Astrocyte (in vitro differentiated cells and primary cell): ENCODE measurements at places on chromosomes 1 and 21.

- H3K4me1 ChIP-seq: peaks cover 14% of the 10 kb centered on the region
- no peak overlapping the region for H3K27ac ChIP-seq
- no peak overlapping the region for H3K4me3 ChIP-seq
- no peaks in the 10 kb centered on the region for H3K27me3 ChIP-seq
Measured at GRCh38 chr1:203271962-203272632, 33.2 kb upstream of the BTG2 start.

DNA sequence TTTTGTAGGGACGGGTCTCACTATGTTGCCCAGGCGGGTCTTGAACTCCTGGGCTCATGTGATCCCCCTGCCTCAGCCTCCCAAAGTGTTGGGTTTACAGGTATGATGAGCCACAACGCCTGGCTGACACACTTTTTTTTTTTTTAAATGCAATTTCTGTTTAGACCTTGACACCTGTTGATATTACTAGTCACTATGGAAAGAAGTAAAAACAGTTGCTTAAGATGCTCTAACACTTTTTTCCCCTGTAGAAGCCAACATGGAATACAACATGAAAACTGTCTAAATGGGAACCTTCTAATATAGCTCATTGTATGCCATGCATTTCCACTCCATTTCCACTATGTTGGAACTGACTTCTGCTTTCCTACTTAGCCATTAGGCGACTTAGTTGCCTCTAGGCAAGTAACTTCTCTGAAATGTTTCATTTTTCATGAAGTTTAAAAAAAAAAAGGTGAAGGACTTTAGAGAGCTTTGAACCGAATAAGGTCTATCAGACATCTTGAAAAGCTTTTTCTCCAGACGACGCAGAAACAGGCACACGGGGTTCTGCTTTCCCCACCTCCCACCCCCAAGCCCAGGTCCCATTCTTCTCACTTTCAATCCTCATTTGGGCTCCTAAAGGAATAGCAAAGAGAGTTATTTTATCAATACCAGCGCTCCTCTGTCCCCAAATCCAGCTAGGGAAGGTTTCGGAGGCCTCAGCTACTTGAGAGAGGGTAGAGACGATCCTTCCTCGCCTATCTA lies 648 bp upstream of the DR1 start:
- no peaks in the 10 kb centered on the region for H3K27me3 ChIP-seq
- peak overlapping the region; percentile 95 for H3K4me3 ChIP-seq
- peak; percentile 5 for DNase-seq
- peak overlapping the region; percentile 95 for H3K27ac ChIP-seq
- H3K4me1 ChIP-seq: peaks cover 3% of the 10 kb centered on the region

GRCh38 chr1:24179251-24179840 lies 7.7 kb downstream of the IFNLR1 start:
- H3K27me3 ChIP-seq: peaks cover 14% of the 10 kb centered on the region
- no peaks in the 10 kb centered on the region for H3K36me3 ChIP-seq
- H3K4me3 ChIP-seq: no peak overlapping the region
- H3K4me1 ChIP-seq: no peaks in the 10 kb centered on the region

- peak; percentile 59 for DNase-seq
- no peaks in the 10 kb centered on the region for H3K27me3 ChIP-seq
- no peaks in the 10 kb centered on the region for H3K36me3 ChIP-seq
- no peak overlapping the region for H3K4me3 ChIP-seq
- H3K27ac ChIP-seq: no peak overlapping the region
Measured at GRCh38 chr21:45655124-45655523, 11.6 kb downstream of the PCBP3 start.

DNA sequence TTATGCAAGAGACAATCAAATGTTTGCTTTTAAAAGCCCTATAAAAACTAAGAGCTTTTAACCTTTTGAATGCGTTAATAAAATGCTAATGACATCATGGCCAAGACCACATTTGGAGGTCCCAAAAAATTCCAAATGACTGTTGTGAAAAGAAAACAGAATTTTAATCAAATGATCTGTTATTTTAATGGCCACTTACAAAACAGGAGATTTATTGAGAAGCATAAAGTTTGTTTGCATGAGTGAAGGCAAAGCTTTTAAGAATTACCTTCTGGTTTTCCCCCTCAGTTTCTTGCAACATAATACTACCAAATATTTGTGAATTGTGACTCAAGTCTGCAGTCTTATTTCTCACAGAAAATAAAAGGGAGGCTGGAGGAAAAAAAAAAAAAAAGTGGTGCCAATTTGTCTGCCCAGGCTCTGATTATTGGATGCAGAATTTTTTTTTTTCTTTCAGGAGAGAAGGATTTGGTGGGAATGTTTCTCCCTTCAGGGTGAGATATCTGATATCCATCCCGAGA lies 60.7 kb downstream of the GORAB start:
- no peak overlapping the region for H3K27ac ChIP-seq
- H3K4me3 ChIP-seq: no peak overlapping the region
- no peak for DNase-seq
- H3K4me1 ChIP-seq: no peaks in the 10 kb centered on the region

DNA sequence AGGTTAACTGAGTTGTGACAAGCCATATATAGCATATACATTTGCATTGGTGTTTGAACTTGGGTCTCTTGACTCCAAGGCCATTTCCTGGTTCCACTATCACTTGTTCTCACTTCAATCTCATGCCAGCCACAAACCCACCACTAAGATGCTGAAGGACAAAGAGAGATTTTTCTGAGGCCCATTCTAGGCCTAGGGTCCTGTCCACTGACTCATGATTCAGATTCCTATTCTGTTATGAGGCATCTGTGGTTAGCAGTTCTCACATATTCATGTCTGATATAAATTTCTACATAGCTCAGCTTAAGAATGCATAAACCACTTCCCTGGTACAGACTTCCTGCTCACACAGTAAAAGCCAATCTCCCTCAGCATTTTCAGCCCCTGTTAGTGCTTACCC lies 326.1 kb upstream of the BEND5 start:
- H3K27ac ChIP-seq: peak overlapping the region; percentile 73
- DNase-seq: peak; percentile 97
- H3K4me3 ChIP-seq: no peak overlapping the region
- H3K36me3 ChIP-seq: no peaks in the 10 kb centered on the region

- no peak for DNase-seq
- peaks cover 27% of the 10 kb centered on the region for H3K36me3 ChIP-seq
- no peak overlapping the region for H3K27ac ChIP-seq
- no peaks in the 10 kb centered on the region for H3K27me3 ChIP-seq
- H3K4me1 ChIP-seq: peaks cover 5% of the 10 kb centered on the region
- H3K4me3 ChIP-seq: no peak overlapping the region
Measured at GRCh38 chr1:36094621-36095061, 5.9 kb downstream of the ADPRS start.
